ENCODE measurements at places on chromosomes 1 and 21. TPM values are rescaled to one million over a fixed set of nuclear protein-coding genes. Genes with fewer than 3 reads are reported as not detected.

ZBTB7B gene
- total RNA-seq: 18.8 TPM

C1orf232 gene
- not detected for total RNA-seq

KRTAP19-7 gene
- not detected for total RNA-seq

RCC2 gene
- 17.1 TPM for total RNA-seq

HHAT gene
- total RNA-seq: 6.3 TPM

EFNA1 gene
- 3.1 TPM for total RNA-seq

KCNC4 gene
- total RNA-seq: 3.1 TPM

SLC44A5 gene
- 5.3 TPM for total RNA-seq

SPRR1A gene
- total RNA-seq: not detected

GBP4 gene
- 17.1 TPM for total RNA-seq

SPATA45 gene
- total RNA-seq: not detected

LEMD1 gene
- not detected for total RNA-seq

KRTAP12-2 gene
- not detected for total RNA-seq

S100A4 gene
- total RNA-seq: 122 TPM

CFAP410 gene
- 14.4 TPM for total RNA-seq

INSRR gene
- total RNA-seq: not detected

ARMH1 gene
- total RNA-seq: not detected

DNA sequence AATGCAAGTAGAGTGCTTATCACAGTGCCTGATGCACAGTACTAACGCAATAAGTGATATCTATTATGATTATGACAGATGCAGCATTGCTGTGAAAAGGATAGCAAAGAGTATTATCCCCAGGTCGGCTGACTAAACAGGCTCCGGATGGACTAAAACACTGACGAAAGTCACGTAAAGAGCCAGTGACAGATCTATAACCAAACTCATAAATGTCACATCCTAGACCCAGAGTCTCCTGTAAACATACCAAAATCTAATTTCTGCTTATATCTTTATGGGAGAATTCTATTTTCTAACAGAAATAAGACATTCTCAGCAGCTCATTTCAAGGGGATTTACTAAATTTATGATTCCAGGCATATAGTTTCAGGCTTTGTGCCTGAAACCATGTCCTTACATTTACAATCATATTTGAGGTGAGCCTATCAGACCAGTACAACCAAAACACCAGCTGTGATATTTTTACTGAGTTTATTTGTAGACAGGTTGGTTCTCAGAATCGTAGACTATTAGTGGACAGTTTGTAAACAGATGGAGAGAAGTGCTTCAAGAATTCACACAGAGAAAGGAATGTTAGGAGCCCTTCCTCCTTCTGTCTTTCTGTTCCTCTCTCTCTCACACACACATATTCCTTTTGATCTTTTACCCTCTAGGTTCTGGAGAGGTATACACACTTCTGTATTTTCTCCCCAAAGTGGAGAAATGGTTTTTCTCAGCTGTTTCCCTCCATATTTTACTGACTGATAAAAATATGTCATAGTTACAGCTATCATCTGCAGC is 52.4 kb upstream of the WDR26 start:
- DNase-seq: no peak

DNA sequence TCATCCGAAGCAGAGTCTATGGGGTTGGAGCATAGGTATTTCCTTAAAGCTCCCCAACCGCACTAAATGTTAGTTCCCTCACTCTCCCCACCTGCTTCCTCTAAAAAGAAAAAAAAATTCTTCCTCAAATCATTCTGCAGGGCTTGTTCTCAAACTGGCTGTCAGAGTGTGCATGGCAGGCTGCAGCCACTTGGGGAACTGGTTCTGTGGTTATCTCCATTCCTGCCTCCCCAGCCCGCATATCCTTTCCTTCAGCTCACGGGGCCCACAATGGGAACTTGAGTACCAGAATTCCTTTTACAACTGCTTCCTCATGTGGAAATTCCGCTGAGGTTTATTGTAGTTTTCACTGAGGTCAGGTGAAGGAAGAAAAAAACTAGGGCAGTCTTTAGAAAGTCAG is 159.2 kb downstream of the PIGK start:
- DNase-seq: no peak

GRCh38 chr1:230701895-230702768 is 11.8 kb downstream of the AGT start:
- no peak for DNase-seq

DNA sequence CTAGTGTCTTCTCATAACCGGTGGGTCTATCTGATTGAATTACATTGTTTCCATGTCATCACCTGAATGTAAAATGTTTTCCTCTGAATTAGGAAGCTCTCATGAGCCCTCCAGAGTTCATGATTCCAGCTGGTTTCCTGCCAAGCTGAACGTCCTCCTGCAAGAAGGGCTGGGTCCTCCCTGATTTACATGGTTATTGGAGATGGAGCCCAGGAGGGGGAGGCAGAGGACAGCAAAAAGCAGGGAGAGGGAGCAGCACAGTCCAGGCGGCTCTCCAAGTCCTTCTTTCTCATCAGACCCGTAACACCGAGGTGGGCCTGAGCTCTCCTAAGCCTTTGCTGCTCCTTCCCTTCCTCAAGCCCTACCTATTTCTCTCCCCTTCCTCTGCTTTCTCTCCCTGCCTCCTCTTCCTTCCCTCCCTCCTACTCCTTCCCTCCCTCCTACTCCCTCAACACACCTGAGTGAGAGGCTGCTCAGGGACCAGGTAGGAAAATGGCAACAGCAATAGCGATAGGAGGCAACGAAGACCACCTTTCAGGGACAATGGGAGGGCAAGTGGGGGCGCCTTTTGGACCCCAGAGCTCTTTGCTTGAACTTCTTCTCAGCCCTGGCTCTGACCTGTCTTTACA is 265.9 kb downstream of the PRDM2 start:
- peak; percentile 80 for DNase-seq

- no peak for DNase-seq
Measured at GRCh38 chr1:241895013-241895412, 47.0 kb downstream of the EXO1 start.

GRCh38 chr1:228452194-228453021 is 34.8 kb upstream of the RNF187 start:
- DNase-seq: no peak

GRCh38 chr1:203799971-203800370 is 4.5 kb downstream of the ZBED6 start:
- no peak for DNase-seq

GRCh38 chr1:13462682-13463081 is 51.1 kb downstream of the LRRC38 start:
- DNase-seq: no peak

GRCh38 chr1:176605176-176605575 is 142.2 kb downstream of the PAPPA2 start:
- DNase-seq: peak; percentile 58

- peak; percentile 21 for DNase-seq
Measured at GRCh38 chr1:32275424-32275823, 16.5 kb upstream of the HDAC1 start.

GRCh38 chr1:205704903-205705302 is 24.6 kb upstream of the SLC45A3 start:
- peak; percentile 49 for DNase-seq

DNA sequence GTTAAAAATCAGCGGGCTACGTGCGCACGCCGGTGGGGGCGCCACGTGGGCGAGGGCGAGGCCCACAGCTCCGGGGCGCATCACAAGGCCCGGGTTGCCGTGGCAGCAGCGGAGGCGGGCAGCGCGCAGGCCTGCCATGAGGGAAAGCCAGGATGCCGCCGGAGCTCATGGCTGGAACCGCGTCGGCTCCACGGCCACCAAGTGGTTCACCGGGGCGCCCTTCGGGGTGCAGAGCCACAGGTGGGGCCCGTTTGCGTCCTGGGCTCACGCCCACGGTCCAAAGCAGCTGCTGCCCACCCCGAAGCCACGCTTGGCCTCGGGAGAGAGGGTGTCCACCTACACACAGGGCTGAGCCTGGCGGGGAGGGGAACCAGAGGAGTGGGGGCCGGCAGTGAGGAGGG is 4.9 kb upstream of the TTC22 start:
- no peak for DNase-seq

GRCh38 chr21:46504666-46505065 is 46.0 kb downstream of the DIP2A start:
- DNase-seq: no peak

DNA sequence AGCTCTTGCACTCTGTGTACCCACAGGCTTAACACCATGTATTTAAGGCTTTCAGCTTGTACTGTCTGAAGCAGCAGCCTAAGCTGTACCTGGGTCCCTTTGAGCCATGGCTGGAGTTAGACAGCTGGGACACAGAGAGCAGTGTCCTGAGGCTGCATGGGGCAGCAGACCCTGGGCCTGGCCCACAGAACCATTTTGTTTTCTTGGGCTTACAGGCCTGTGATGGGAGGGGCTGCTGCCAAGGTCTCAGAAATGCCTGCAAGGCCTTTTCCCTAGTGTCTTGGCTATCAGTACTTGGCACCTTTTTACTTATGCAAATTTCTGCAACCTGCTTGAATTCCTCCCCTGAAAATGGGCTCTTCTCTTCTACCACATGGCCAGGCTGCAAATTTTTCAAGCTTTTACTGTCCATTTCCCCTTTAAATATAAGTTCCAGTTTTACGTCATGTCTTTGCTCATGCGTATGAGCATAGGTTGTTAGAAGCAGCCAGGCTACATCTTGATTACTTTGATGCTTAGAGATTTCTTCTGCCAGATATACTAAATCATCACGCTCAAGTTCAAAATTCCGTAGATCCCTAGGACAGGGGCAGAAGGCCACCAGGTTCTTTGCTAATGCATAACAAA is 143.9 kb downstream of the CLEC20A start:
- no peak for DNase-seq

- no peak for DNase-seq
Measured at GRCh38 chr1:170296642-170297041, 150.9 kb downstream of the NTMT2 start.

- no peak for DNase-seq
Measured at GRCh38 chr1:7018826-7019225, 233.6 kb downstream of the CAMTA1 start.

GRCh38 chr1:201538612-201539551 is at the start of gene NAV1:
Gene NAV1 (plus strand): TSS chr1:201539127. CDS start chr1:201622885, 83,758 bp downstream.
- DNase-seq: peak; percentile 87

DNA sequence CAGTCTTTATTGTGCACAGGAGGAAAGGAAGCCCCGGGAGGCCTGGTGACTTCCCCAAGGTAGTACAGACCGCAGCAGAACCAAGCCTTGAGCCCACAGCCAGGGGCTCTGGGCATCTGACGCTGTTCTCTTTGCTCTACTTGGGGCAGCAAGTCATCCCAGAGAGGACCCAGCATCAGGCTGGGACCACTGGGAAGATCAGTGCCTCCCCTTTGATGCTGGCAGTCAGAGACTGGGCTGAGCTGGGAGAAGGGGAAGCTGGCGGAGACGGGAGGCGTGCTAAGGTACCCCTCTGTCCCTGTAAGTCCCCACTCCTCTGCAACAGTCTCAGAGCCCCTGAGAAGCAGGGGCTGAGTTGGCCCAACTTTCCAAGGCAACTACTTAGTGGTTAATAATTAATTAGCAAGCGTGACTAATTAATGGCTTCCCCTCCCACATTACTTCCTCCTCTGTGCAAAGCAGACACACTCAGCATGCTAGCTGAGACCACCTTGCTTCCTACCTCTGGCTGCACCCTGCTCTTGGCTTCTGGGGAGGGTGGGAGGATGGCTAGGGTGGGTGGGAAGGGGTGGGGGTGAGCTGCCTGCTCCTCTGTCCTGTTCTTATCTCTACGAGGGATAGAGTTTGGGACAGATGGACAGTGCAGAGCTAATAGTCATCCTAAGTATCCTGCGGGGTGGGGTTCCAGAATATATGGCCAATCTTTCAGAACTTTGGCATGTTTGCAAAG is 1.3 kb downstream of the INAVA start:
- no peak for DNase-seq

DNA sequence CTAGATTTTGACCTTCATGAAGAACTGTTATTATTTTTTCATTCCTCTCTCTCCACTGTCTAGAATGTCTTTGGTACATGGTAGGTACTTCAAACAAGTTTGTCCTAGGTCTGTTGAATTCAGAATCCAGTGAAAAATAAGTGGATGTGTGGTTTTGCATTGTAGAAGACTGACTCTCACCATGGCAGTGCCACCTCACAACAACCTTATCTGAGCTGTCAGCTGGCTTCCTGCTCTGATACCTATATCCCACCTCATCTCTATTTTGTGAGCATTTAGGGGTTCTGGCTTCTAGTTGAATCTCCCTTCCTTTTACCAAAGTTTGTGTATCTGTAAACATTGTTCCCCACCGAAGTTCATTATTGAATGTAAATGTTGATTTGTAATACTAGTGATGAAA is 9.1 kb downstream of the SWT1 start:
- DNase-seq: no peak

- no peak for DNase-seq
Measured at GRCh38 chr1:200302921-200303290, 106.9 kb downstream of the ZNF281 start.

- DNase-seq: no peak
Measured at GRCh38 chr1:220962031-220962751, 82.9 kb downstream of the HLX start.

DNA sequence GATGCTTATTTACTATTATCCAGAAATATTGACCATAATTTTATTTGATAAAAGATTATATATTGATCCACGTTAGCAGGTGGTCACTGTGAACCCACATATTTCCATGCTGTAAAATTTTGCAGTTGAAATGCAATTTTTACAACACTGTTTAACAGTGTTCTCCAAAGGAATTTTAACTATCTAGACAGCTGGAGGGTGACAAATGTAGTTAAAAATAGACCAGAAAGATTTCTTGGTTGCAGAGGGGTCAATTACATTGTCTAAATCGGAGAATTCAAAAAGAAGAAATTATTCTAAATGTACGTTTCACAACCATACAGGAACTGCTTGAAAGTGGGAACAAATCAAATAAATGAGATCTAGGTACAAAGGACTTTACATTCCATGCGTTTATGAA is 625.2 kb upstream of the NCAM2 start:
- DNase-seq: no peak

DNA sequence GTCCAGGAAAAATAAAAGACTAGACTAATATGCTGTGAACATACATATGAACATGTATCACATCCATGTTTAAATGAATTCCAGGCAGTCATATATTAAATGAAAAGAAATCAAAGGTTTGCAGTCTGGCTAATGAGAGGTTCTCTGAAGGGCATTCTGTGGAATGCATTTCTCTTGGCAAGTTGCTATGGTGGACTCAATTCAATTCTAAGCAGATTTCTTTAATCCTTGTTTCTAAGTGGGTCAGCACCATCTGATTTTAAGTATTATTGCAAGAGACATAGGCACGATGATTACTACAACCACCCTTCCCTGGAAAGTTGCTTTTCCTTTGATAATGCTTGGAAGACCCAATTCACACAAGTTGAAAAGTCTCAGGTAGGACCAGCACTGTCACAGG is 23.9 kb upstream of the ABCA4 start:
- no peak for DNase-seq

DNA sequence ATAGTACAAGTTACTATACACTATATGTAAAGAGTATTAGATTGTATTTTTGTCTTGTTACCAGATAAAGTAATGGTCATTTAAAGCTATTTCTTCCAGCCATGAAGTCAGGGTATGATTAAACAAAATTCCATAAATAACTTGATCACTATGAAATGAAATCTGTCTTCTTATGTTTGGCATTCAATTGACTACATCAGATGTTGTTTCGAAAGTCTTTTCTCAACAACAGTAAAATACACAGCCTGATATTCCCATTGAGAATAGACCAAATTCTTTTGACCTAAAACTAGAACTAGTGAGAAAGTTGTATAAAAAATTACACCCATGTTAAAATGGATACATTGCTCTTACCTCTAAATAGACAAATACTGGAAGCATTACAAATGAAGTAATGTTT is 134.6 kb upstream of the ADAMTS5 start:
- no peak for DNase-seq
